GM12891 (cell line): ENCODE measurements at places on chromosomes 7 and 10.
A peak's percentile ranks its signal among the peaks of the same experiment; 100 is the strongest.

DNA sequence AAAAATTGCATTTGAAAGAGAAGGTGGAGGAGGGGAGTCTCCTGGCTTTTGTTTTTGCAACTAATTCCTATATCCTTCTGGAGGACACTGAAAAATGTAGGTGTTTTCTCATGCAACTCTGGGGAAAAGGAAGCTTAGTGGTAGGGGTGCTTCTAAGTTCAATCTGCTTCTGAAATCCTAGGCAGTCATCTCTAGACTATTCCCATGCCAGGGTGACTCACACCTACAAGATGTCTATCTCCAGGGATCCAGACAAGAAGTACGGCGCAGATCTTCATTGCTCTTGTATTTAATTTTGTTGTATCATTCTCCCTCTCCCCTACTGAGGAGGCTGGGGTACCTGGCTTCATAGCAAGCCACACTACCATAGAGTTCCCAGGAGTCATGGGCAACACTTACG, 258.8 kb downstream of the PHF14 start:
- DNase-seq = no peak

DNA sequence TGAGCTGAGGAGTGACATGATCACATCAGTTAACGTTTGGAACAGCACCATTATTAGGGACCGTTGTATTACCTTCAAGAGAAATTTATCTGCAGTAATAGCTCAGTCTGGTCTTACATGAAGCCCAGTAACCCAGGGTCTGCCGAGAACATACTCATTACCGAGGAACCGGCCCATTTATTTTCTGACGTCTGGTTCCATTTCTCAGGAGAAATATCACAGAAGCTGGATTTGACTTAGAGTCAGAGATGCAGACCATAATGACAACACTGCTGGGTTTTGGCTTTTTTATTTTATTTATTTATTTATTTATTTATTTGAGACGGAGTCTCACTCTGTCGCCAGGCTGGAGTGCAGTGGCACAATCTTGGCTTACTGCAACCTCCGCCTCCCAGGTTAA, 163.1 kb downstream of the CCDC3 start:
- DNase-seq = no peak

DNA sequence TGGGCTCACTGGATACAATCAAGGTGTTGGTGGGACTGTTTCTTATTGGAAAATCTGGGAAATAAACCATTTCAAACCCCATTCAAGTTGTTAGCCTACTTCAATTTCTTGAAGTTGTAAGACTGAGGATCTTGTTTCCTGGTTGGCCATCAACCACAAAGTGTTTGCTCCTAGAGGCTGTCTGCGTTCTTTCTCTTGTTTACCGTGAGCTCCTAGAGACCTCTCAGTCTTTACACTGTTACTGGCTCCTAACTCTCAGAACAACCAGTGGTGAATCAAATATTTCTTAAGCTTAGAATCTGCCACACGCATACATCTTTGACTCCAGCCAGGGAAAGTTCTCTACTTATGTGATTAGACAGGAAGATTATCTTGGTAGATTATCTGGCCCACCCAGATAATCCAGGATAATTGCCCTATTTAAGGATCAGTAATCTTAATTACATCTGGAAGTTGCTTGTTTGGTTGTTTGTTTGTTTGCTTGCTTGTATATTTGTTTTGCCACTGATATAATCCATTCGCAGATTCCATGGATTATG, 798.7 kb downstream of the IPMK start:
- no peak for DNase-seq

DNA sequence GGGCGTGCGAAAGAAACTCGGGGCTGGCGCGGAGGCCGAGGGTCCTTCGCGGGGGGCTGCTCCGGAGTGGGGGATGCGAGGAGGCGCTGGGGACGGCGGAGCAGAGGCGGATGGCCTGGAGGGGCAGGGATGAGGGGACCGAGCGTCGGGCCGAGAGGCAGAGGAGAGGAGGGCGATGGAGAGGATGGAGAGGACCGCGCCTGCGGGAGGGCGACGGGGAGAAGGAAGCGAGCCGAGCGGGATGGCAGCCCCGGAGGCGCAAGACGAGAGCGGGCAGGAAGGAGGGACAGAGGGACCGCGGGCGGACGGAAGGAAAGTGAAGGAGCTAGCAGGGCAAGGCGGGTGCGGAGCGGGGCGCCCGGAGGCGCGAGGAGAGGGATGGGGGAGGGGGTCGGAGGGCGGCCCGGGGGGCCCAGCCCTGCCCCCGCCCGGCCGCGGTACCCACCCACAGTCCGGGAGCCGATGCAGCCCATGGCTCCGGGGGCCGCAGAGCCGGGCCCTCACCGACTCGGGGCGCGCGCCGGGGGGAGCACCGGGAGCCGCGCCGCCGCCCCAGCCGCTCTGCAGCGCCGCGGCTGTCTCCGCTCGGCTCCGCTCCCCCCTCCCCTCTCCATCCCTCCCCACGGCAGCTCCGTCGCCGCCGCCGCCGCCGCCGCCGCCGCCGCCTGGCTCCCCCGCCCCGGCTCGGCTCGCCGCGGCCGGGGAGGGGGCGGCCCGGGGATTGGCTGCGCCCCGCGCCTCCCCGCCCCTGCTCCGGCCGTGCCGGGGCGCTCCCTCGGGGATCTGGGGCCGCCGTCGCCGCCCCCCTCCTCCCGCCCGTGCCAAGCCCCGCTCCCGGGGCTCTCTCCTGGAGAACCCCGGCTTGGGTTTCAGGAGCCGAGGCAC, at the start of gene FAM131B:
Gene FAM131B (minus strand): TSS at position 583 of the 885 bp plus-strand sequence. CDS start 110 bp downstream, at position 473.
- peak; percentile 59 for DNase-seq

- no peak for DNase-seq
Observed at GRCh38 chr10:72906446-72906845, 12.9 kb downstream of the OIT3 start.

DNA sequence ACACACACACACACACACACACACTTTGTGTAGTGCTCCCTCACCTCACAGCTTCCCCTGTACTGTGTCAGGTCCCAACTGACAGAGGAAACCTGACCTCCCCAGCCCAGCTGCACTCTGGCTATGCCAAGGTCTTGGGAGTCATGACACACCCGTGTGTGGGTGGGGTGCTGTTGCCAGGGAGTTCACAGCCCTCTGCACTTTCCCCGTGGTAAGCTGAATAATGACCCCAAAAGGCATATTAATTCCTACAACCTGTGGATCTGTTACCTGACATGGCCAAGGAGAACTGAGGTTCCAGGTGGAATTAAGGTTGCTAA, 8.9 kb upstream of the NANOS1 start:
- no peak for DNase-seq

DNA sequence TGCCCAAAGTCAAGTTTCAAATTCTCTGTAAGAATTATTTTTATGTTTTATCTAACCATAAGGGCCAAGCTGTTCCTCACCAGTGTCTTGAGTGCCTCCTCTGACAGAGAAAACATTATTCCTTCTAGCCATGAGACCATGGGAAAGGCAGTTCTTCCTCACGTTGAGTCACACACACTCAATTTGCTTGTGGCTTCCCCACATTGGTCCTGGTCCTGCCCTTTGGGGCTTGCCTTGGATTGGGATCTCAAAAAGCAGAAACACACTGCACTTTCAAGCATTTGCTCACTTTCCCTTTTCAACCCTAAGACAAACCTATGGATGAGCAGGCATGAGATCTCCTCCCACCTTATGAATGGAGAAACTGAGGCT, 248.3 kb upstream of the IGFBP3 start:
- DNase-seq = no peak

DNA sequence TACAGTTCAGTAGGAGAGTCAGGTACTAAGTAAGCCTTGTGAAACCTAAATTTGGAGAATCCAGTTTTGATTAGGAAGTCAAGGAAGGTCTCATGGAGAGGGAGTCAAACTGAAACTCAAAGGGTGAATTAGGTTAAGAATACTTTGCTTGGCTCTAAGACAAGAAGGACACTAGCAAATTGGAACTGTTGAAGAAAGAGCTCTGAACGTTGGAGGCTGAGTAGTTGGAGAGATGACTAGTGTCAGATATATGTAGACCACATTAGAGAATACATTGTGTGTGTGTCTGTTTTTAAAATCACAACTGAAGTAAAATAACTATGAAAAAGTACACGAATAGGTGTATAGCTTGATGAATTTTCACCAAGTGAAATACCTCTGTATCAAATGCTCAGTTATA, 6.3 kb downstream of the VPS26A start:
- no peak for DNase-seq
